ENCODE measurements at places on chromosomes 7 and 10. TPM values are rescaled to one million over a fixed set of nuclear protein-coding genes. Genes with fewer than 3 reads are reported as not detected.
A peak's percentile ranks its signal among the peaks of the same experiment; 100 is the strongest.

DNA sequence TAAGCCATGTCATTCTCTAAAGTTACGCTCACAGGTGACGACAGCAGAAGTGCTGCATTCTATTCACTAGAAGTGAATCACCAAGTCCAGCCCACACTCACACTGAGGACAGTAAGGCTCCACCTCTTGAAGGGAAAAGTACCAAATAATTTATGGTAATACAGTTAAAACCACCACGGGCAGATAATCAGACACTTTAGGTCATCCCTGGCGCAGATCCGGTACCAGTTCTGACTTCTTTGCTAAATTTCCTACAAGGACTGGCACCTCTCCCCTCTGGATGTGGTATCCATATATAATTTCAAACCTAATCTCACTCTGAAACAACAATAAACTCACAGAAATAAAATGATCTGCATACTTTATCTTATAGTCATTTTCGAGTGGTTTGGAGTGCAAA, 954.7 kb upstream of the GHITM start:
- no peaks in the 10 kb centered on the region for H3K4me1 ChIP-seq
- H3K4me3 ChIP-seq = no peak overlapping the region
- DNase-seq = no peak
- no peak overlapping the region for H3K27ac ChIP-seq
- H3K36me3 ChIP-seq = no peaks in the 10 kb centered on the region

DNA sequence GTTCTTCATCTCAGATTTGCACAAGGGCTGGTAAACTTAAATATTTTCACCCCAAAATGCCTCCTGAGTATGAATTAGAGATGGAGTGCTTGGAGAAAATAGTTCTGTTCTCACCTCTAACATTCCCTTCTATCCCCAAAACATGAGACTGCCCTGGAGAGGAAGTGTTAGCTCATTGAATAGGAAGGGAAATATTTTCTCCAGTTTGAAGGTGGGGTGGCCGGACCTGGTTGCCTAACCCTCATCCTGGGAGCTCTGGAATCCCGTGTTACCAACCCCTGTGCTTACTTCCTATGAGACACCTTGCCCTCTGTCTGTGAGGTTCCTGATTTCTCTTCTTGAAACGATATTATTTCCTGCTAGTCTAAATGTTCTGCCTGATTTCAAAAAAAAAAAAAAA, 779 bp downstream of the IFIT2 start:
- H3K27ac ChIP-seq = peak overlapping the region; percentile 97
- H3K4me1 ChIP-seq = peaks cover 19% of the 10 kb centered on the region
- H3K36me3 ChIP-seq = peaks cover 31% of the 10 kb centered on the region
- no peak for DNase-seq
- no peaks in the 10 kb centered on the region for H3K27me3 ChIP-seq

DNA sequence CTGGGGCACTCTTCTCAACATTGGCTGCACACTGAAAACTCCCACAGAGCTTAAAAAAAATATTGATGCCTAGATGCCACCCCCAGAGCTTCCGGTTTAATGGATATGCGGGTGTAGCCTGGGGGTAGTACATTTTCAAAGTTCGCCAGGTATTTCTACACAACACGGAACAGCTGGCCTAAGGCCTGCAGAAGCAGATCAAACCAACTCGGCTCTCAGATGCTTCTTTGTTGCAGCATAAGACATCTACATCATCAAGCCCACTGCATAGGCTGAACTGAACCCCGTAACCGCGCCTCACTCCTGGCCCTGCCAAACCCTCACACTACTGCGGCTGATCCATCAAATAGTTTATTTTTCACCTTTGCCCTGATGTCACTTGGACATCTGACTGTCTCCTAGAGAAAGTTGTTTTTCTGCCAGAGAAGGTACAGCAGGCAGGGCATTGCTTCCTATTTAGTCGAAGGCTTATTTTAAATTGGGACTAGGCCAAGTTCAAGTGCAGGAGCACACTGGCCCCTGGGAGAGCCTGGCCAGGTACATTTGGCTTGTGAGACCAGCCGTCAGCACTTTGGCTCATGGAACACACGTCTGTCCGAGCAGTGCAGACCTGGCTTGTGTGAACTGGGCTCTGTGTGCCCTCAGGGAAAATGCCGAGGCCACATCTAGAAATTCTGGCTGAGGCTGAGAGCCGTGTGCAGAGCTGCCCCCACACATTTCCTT, 113.3 kb downstream of the TACC2 start:
- no peak for DNase-seq
- no peaks in the 10 kb centered on the region for H3K36me3 ChIP-seq
- no peak overlapping the region for H3K4me3 ChIP-seq
- no peak overlapping the region for H3K27ac ChIP-seq
- H3K27me3 ChIP-seq = no peaks in the 10 kb centered on the region

DNA sequence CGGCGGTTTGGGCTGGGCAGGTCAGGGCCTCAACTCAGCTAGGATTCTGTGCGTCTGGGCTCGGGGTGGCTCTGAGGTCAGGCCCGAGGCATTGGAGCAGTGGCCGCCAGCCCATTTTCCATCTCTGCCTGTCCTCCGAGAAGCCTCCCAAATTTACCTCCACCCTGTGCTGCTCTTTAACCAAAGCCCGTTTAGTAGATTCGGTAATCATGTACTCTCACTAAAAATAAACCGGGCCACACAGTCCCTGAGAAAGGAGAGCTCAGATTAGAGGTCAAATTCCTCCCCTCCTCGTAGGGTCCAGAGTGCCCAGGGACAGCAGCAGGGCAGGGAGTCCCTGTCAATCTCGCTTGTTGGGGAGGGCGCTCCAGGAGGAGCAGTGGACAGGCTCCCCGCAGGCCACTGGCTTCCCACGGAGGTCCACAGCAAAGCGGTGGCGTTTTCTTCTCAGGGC, 88.7 kb upstream of the CHST15 start:
- H3K4me3 ChIP-seq = no peak overlapping the region
- no peak for DNase-seq
- H3K36me3 ChIP-seq = no peaks in the 10 kb centered on the region
- no peaks in the 10 kb centered on the region for H3K4me1 ChIP-seq
- no peak overlapping the region for H3K27ac ChIP-seq

DNA sequence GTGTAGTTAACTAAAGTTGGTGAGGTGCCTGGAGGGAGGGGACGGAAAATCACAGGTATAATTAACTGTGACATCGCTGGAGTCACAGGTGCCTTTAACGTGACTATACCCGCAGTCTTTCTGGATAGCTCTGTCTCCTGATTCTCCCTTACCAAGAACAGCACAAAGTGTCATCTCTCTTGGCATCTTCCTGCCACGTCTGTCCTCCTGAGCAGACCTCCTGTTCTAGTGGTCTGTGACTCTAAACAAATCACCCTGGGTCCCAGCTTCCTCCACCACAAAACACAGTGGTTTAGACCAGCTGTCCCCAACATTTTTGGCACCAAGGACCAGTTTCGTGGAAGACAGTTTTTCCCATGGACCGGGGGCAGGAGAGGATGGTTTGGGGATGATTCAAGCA, 90.5 kb downstream of the CALN1 start:
- no peak for DNase-seq
- no peak overlapping the region for H3K4me3 ChIP-seq
- H3K4me1 ChIP-seq = no peaks in the 10 kb centered on the region
- H3K27me3 ChIP-seq = no peaks in the 10 kb centered on the region
- no peaks in the 10 kb centered on the region for H3K36me3 ChIP-seq
- no peak overlapping the region for H3K27ac ChIP-seq

- DNase-seq = no peak
- H3K27ac ChIP-seq = no peak overlapping the region
- H3K36me3 ChIP-seq = no peaks in the 10 kb centered on the region
- no peaks in the 10 kb centered on the region for H3K27me3 ChIP-seq
- no peaks in the 10 kb centered on the region for H3K4me1 ChIP-seq
- H3K4me3 ChIP-seq = no peak overlapping the region
Observed at GRCh38 chr10:58576751-58577436, 64.2 kb downstream of the BICC1 start.

CYP3A4 gene
- not detected for total RNA-seq

FGFR2 gene
- not detected for total RNA-seq

DNA sequence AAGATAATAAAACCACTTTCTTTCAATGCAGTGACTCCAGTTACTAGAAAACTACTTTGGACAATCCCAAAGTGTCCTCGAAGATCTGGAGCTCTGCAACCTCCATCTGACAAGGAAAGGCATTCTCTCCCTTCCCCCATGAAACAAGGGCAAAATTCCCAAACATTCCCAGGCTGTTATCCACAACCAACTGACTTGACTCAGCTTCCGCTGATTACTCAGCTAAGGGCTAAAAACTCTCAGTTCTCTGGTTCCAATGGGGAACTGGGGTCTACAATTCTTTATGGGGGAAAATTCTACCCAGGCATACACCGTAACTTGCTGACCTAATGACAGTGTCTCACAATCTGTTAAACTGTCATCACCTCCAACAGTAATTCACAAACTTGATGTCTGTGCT, 48.4 kb downstream of the SFMBT2 start:
- no peak overlapping the region for H3K4me3 ChIP-seq
- no peak overlapping the region for H3K27ac ChIP-seq
- H3K36me3 ChIP-seq = peaks cover 76% of the 10 kb centered on the region
- no peak for DNase-seq
- peaks cover 20% of the 10 kb centered on the region for H3K4me1 ChIP-seq
- no peaks in the 10 kb centered on the region for H3K27me3 ChIP-seq

GRCh38 chr10:79948976-79949722, at the start of gene SFTPD:
SFTPD (minus strand) TSS chr10:79949105; CDS start chr10:79946659, 2,446 bp downstream.
- no peak within 1 kb of the TSS for H3K27ac ChIP-seq
- H3K4me3 ChIP-seq = no peak within 1 kb of the TSS
- H3K27me3 ChIP-seq = peaks cover 11% of the 10 kb centered on the region
- no peak for DNase-seq
- peaks cover 5% of the 10 kb centered on the region for H3K36me3 ChIP-seq

DNA sequence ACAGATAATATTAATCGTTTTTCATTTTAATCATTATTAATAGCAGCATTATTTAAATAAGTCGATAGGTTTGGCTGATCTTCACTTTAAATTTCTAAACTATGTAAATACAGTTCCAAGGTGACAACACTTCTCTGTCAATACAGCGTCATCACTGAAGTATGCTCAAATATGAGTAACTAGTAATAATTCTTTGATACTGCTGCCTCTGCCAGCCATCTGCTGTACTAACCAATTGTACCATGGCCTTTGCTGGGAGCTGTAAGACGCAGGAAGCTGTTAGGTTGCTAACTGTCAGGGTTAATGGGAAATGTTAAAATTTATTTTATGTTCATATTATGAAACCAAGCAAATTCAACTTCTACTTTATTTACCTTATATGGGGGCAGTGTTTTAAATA, 1650.5 kb upstream of the LRRTM3 start:
- no peak overlapping the region for H3K4me3 ChIP-seq
- no peak for DNase-seq
- no peaks in the 10 kb centered on the region for H3K36me3 ChIP-seq
- H3K27ac ChIP-seq = no peak overlapping the region

IL2RA gene
- 1.4 TPM for total RNA-seq

GRCh38 chr7:125636320-125636962, 706.8 kb upstream of the POT1 start:
- H3K4me3 ChIP-seq = no peak overlapping the region
- no peaks in the 10 kb centered on the region for H3K4me1 ChIP-seq
- no peaks in the 10 kb centered on the region for H3K27me3 ChIP-seq
- no peaks in the 10 kb centered on the region for H3K36me3 ChIP-seq

DNA sequence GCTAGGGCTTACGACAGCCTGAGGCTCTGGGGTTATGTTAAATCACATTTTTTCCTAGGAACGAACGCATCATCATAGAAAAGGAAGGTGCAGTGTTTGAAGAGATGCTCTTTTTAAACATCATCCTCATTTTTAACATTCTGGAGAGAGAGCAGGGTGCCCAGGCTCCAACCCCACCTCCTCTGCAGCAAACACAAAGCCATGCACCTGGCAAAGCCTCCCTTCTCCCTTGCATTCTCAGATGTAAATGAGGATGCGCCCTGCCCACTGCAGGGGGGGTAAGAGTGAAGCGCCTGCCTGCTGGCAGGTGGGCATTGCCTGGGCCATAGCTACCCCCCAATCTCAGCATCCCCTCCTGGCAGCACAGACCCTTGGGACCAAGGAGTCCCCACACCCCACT, 92.4 kb downstream of the PTPRN2 start:
- H3K36me3 ChIP-seq = no peaks in the 10 kb centered on the region
- no peak for DNase-seq
- no peaks in the 10 kb centered on the region for H3K4me1 ChIP-seq
- H3K4me3 ChIP-seq = no peak overlapping the region
- H3K27me3 ChIP-seq = peaks cover 26% of the 10 kb centered on the region

DNA sequence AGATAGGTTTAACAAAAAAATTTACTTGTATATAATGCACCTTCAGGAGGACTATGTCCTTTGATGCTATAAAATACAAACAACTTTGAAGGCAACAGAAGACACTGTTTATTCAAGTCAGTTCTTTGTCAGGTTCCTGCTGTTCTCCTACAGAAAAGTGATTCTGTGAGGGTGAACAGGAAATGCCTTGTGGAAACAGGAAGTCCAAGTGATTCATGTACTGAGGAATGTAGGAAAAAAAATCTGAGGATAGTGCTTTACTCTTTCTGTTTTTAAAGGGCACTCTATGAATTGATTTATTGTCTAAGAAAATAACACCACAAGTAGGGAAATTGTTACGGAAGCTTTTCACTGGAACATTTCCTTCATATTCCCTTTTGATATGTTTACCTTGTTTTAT, 171.9 kb downstream of the HDAC9 start:
- H3K27ac ChIP-seq = no peak overlapping the region
- H3K27me3 ChIP-seq = no peaks in the 10 kb centered on the region
- peaks cover 3% of the 10 kb centered on the region for H3K4me1 ChIP-seq

UTF1 gene
- not detected for total RNA-seq

OR2A12 gene
- not detected for total RNA-seq

DNA sequence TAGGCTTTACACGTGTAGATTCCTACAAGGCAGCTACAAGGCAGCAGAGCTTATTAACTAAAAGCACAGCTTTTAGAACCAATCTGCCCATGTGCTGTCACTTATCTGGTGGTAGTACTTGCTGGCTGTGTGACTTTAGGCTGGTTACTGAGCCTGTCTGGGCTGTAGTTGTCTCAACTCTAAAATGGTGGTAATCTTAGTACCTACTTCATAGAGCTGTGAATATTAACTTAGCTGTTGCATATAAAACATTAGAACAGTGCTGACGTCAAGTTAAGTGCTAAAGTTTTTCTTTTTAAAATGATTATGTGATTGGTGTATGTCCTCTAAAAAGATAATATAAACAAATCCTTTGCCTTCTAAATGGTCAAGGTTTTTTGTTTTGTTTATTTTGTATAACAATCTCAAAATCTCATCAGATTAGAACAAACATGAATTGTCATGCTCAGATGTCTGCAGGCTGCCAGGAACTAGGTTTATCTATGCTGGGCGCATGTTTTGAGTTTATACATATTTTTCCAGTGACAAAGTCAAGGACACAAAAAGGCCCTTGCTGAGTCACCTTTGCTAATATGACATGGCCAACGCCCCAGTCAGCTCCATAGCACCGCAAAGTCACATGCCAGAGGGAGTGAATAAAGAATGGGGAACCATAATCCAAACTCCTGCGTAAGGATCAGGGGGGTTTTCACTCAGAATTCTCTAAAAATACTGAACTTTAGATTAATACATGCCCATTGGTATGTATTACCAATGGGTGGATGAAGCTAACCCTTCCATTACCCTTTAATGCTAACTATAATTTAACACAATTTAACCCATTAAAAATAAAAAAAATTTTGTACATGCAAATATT, 39.8 kb upstream of the ARL4A start:
- DNase-seq = no peak
- H3K4me3 ChIP-seq = no peak overlapping the region
- H3K27ac ChIP-seq = no peak overlapping the region
- no peaks in the 10 kb centered on the region for H3K36me3 ChIP-seq

Data from naive thymus-derived CD8-positive, alpha-beta T cell (primary cell).